ENCODE measurements at places on chromosomes 3 and 15. TPM values are rescaled to one million over a fixed set of nuclear protein-coding genes. Genes with fewer than 3 reads are reported as not detected.

DNA sequence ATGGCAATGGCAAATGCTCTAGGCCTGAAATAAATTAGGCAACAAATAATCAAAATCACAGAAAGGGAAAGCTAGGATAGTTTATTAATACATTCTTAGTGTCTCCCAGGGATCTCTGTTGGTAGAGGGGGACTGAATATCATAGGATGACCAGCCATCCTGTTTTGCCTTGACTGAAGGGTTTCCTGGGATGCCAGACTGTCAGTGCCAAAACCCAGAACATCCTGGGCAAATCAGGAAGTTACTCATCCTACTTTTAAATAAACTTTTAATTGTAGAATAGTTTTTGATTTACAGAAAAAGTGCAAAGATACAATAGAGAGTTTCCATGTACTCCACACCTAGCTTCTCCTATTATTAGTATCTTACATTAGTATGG, 21.8 kb upstream of the SIAH2 start:
- H3K27ac ChIP-seq, result peak overlapping the region; percentile 95
- H3K36me3 ChIP-seq, result peaks cover 3% of the 10 kb centered on the region
- H3K4me1 ChIP-seq, result peaks cover 76% of the 10 kb centered on the region
- H3K4me3 ChIP-seq, result peak overlapping the region; percentile 76
- H3K27me3 ChIP-seq, result peaks cover 12% of the 10 kb centered on the region

GRCh38 chr3:107919239-107919638, 171.6 kb downstream of the CD47 start:
- no peaks in the 10 kb centered on the region for H3K36me3 ChIP-seq
- H3K27ac ChIP-seq, result no peak overlapping the region
- H3K27me3 ChIP-seq, result peaks cover 46% of the 10 kb centered on the region
- H3K4me1 ChIP-seq, result no peaks in the 10 kb centered on the region
- no peak for DNase-seq
- no peak overlapping the region for H3K4me3 ChIP-seq

GRCh38 chr3:123348471-123349200, 100.3 kb downstream of the ADCY5 start:
- H3K36me3 ChIP-seq, result no peaks in the 10 kb centered on the region
- no peak overlapping the region for H3K27ac ChIP-seq
- peaks cover 31% of the 10 kb centered on the region for H3K4me1 ChIP-seq
- H3K4me3 ChIP-seq, result no peak overlapping the region
- H3K27me3 ChIP-seq, result peaks cover 32% of the 10 kb centered on the region
- no peak for DNase-seq

AMOTL2 gene
- total RNA-seq, result 0.07 TPM

MESP2 gene
- total RNA-seq, result not detected

GRCh38 chr15:45134682-45135604, 5.1 kb downstream of the DUOX1 start:
- DNase-seq, result peak; percentile 41
- peaks cover 56% of the 10 kb centered on the region for H3K27me3 ChIP-seq
- peak overlapping the region; percentile 77 for H3K4me3 ChIP-seq
- no peaks in the 10 kb centered on the region for H3K36me3 ChIP-seq
- H3K27ac ChIP-seq, result no peak overlapping the region
- peaks cover 14% of the 10 kb centered on the region for H3K4me1 ChIP-seq

Data from activated T-cell treated with anti-CD3 and anti-CD28 coated beads, Interleukin-2, amount 50 U/mL, for 72 hours (primary cell).